GM23338 (cell line): ENCODE measurements at places on chromosomes 4 and X. TPM values are rescaled to one million over a fixed set of nuclear protein-coding genes. Genes with fewer than 3 reads are reported as not detected.

GRCh38 chr4:118076958-118077766, 42.9 kb downstream of the NDST3 start:
- no peak overlapping the region for H3K27ac ChIP-seq
- no peaks in the 10 kb centered on the region for H3K4me1 ChIP-seq
- H3K4me3 ChIP-seq, result no peak overlapping the region
- peak; percentile 87 for DNase-seq
- no peaks in the 10 kb centered on the region for H3K36me3 ChIP-seq

- no peaks in the 10 kb centered on the region for H3K27me3 ChIP-seq
- peaks cover 15% of the 10 kb centered on the region; the same call in 1 of the 2 replicates for H3K4me1 ChIP-seq
- no peak overlapping the region for H3K4me3 ChIP-seq
- 0 out of 2 replicates have a peak, but pooled peaks cover under 1% of the 10 kb centered on the region for H3K36me3 ChIP-seq
- 0 out of 2 replicates have a peak overlapping the region, but pooled peaks have one; percentile 32 for H3K27ac ChIP-seq
Observed at GRCh38 chr4:1998296-1998695, 10.5 kb downstream of the NELFA start.

DNA sequence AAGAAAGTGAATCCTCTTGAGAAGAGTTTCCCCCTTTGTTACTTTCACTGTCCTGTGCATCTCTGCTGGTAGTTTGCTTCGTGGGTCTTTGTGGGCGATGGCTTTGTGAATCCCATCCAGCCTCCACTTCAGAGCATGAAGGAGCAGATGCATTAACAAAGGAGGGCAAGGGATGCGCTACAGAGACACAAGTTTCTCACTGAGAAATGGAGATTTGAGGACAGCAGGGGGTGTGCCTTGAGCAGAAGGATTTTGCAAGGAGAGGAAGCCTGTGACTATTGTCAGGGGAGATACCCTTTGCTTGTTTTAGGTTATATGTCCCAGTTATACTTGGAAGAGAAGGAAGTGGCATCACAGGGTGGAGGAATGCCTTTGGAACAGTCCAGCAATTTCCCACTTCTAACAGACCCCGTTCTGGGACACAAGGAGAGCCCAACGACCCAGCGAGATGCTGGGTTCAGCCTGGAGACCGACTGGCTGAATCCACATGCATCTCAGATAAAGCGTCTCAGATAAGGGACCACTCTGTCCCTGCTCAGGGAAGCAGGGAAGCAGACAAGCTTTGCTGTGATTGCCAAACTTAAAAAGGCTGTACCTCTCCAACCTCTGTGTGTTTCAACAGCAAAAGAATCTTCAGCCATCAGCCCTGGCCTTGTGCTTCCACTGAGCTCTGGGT, 314.6 kb upstream of the GATB start:
- no peak overlapping the region for H3K4me3 ChIP-seq
- DNase-seq, result no peak
- no peak overlapping the region for H3K27ac ChIP-seq
- H3K27me3 ChIP-seq, result no peaks in the 10 kb centered on the region
- no peaks in the 10 kb centered on the region for H3K4me1 ChIP-seq

- H3K27me3 ChIP-seq, result no peaks in the 10 kb centered on the region
- H3K27ac ChIP-seq, result no peak overlapping the region
- H3K36me3 ChIP-seq, result no peaks in the 10 kb centered on the region
- H3K4me3 ChIP-seq, result no peak overlapping the region
- peaks cover 10% of the 10 kb centered on the region; the same call in 1 of the 2 replicates for H3K4me1 ChIP-seq
Observed at GRCh38 chr4:109655396-109655795, 47.8 kb downstream of the CASP6 start.

DNA sequence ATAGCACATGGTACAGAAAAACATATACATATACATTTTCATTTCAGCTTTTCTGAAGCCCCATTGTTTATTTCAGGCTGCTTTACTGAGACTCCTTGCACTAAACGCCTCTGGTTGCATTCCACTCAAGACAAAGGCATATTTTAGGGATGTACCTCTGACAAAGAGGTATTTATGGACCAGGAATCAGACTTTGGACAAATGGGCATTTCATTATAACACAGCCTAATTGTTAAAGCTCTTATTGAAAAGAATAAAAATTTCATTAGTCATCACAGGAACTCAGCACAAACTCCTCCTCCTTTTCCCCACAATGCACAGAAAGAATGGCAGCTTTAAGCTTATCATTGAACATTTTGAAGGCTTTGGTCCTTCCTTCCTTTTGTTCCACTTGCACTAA, 62.9 kb upstream of the UGT8 start:
- no peak overlapping the region for H3K27ac ChIP-seq
- H3K36me3 ChIP-seq, result no peaks in the 10 kb centered on the region
- H3K4me3 ChIP-seq, result no peak overlapping the region

DNA sequence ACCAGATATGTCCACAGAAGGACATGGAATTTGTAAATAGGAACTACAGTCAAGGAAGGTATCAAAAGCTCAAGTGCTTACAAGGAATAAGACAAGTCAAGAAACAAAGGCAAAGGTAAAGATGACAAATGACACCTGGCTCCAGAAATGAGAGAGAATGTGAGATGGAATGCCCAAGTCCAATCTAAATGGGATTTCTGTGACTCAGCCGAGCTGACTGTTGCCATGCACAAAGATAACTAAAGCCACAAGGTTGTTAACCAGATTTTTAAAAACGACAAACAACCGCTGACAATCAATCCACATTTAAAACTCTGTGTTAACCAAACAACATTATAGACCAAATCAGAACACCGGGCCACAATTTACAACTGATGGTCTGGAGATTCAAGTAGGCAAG, 1.1 kb downstream of the NFXL1 start:
- 0 out of 2 replicates have a peak, but pooled peaks cover 6% of the 10 kb centered on the region for H3K36me3 ChIP-seq
- peak overlapping the region; percentile 91 for H3K4me3 ChIP-seq
- peak; percentile 12 for DNase-seq
- no peaks in the 10 kb centered on the region for H3K27me3 ChIP-seq

- H3K27ac ChIP-seq, result no peak overlapping the region
- H3K36me3 ChIP-seq, result 0 out of 2 replicates have a peak, but pooled peaks cover 8% of the 10 kb centered on the region
- no peak overlapping the region for H3K4me3 ChIP-seq
- DNase-seq, result no peak
- H3K27me3 ChIP-seq, result no peaks in the 10 kb centered on the region
- no peaks in the 10 kb centered on the region for H3K4me1 ChIP-seq
Observed at GRCh38 chrX:131388293-131388692, 99.2 kb upstream of the IGSF1 start.

The SASH3 gene
- total RNA-seq, result not detected in 2 replicates

The DSPP gene
- total RNA-seq, result not detected in 2 replicates

The KLB gene
- 0.03 TPM in 1 of 2 replicates, not detected in the other for total RNA-seq
